ENCODE measurements at places on chromosomes 3 and 15.
A peak's percentile ranks its signal among the peaks of the same experiment; 100 is the strongest.

- peak; percentile 90 for DNase-seq
These were observed 93.1 kb downstream of the STAG1 start for GRCh38 chr3:136658946-136659682.

DNA sequence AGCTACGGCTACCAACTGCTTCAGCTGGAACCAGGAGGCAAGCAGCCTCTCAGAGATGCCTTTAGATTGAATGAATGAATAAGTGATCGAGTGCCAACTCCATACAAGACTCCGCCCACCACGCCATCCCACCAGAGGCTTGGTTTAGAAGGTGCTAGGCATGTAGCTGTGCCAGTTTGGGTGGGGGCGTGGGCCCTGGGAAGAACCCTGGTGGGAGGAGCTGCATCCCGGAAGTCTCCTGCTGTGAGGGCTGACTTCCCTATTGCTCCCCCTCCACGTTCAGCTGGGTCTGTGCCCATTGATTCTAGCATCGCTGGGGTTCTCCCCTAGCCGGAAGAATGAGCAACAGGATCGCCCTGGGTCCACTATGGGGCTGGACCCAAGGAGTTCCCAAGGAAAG, 20.9 kb downstream of the LINGO1 start:
- DNase-seq = no peak

GRCh38 chr3:157491136-157491535, 12.1 kb downstream of the VEPH1 start:
- no peak for DNase-seq

DNA sequence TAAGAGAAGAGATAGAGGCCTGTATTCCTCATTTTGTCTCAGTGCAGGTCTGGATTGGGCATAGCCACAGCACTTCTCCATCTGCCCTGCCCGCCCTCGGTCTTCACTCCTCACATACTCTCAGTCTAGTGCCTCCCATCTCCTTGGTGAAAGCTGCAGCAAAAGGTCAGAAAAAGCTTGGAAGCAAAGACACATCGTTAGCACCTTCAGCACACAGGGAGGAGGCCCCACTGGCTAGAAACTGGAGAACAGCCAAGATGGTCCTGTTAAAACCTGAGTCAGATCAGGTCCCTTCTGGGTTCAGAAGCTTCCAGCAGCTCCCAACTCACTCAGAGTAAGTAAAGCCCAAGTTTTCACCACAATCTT, 1.6 kb upstream of the KLF15 start:
- no peak for DNase-seq

GRCh38 chr3:10761583-10761982, 54.4 kb upstream of the SLC6A11 start:
- DNase-seq = no peak

- DNase-seq = no peak
These were observed 11.5 kb upstream of the SHF start for GRCh38 chr15:45199136-45199810.

GRCh38 chr3:186937017-186937875, 6.9 kb downstream of the ST6GAL1 start:
- no peak for DNase-seq

GRCh38 chr15:31338879-31339557, 12.4 kb downstream of the KLF13 start:
- peak; percentile 83 for DNase-seq

GRCh38 chr3:169815590-169816150, 3.0 kb upstream of the LRRC34 start:
- DNase-seq = no peak
